Activated naive CD4-positive, alpha-beta T cell treated with anti-CD3 and anti-CD28 coated beads, Interleukin-2, amount 10 ng/mL, durations not matched to agents 7 days and 5 days (primary cell): ENCODE measurements at places on chromosomes 11 and 22.

DNA sequence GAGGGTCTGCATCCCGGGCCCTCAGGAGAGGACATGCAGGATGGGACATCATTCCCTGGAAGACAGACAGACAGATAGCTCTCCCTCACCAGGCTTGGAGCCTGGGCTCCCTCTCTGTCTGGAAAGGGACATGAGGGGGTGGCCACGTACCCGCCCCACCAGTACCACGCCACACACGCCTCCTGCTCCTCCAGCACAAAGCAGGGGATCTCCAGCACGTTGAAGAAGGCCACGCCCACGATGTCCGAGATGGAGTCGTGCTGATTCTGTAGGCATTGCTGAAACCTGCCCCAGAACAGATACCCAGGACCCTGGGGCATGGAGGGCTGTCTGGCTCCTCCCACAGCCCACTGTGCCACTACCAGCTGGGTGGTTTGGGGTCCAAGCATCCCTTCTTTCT is 2.2 kb downstream of the PLA2G3 start:
- no peak for DNase-seq

DNA sequence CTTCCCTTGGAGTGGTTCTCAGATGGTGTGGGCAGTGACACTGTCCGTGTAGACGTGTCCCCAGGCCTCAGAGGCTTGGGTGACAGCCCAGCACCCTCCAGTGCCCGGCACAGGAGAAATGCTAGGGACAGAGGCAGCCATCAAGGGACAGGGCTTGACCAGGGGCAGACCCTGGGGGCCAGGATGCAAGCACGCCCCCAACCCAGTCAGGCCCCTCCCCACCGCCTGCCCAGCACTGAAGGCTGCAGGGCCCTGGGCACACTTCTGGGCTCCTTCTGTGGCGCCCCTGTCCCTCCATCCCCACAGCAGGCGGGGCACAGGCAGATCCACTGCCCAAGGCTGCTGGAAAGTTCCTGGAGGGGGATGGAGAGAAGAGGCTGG is 11.1 kb downstream of the IGF2 start:
- DNase-seq = no peak

GRCh38 chr11:28820296-28820989 is 712.3 kb downstream of the METTL15 start:
- no peak for DNase-seq

DNA sequence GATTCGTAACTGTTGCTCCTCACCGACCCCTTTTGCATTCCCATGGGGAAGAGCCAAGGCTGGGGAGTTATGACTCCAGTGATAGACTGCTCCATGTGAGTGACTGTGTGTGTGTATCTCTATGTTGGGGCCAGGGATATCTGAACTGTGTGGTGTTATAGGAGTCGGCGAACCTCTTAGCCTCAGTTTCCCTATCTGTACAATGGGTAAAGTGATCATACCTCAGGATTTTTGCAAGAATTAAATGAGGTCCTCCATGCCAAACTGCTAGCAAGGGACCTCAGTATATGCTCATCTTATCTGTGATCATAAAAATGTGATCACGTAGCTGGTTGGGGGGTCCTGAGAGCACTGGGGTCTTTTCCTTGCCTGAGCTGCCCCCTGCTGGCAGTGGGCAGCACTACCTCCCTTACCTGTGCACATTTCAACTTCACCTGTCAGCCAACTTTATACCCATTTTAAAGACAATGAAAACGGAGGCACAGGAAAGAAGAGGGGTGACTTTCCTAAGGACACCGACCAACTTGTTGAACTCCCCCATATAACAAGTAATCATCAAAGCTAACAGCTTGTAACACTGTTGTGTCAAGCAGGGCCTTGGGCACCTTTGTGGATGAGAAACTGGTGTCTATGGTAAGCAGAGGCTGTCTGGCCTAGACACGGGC is 1.4 kb upstream of the DPP3 start:
- DNase-seq = peak; percentile 51

- DNase-seq = no peak
Observed at GRCh38 chr22:26374391-26375026, 54.6 kb upstream of the ASPHD2 start.

DNA sequence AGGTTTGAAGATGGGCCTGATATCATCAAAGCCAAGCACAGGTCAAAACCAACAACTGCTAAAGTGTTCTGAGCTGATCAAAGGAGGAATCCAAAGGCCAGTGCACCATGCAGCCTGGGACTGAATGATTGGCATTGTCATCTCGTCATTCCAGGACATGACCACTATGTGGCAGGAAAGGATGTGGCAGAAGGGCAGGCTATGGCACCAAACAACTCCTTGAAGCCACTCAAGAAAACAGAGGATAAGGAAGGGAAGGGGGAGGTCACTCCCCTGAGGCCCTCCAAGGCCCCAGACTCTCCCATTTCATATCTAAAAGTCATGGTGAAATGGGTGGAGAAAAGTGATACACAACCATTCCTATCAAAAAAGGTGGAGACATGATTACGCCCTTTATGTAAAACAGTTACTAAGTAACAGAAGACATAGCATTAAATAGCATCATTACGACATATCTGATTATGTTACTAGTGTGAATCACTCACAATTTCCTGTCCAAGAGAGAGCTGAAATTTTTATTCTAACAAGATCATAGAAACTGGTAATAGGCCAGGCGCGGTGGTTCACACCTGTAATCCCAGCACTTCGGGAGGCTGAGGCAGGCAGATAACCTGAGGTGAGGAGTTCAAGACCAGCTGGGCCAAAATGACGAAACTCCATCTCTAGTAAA is 49.3 kb downstream of the AHNAK start:
- peak; percentile 36 for DNase-seq

DNA sequence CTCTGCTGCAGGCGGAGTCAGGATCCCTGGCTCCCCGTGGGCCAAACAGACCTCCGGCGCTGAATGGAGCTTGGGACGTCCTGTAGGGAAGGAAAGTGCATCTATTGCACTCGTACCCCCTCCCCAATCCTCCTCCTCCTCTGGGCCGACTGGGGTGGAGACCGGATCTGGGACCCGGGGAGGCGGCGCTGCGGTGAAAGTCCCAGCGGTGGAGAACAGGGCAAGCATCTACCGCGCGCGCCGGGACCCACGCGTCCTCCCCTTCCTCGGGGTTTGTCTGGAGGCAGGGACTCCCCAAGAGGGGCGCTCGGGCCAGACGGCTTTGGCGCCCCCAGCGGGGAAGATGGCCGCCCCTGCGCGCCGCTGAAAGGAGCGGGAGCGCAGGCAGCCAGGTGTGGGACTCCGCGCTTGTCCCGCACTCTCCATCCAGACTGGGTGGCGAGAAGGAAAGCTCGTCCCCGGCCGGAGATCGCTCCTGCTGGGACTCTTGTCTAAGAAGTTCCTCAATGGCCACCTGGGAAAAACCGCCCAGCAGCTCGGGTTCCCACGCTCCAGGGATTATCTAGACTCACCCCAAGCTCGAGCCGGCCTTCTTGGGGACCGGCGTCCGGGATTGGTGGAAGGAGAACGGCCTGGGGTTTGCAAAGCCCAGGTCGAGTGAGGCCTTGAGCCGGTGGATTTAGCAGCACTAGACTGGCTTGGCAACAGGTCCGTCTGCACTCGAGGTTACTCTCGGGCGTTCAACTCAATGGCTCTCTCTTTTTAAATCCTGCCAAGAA is 718 bp downstream of the FADS2 start:
- DNase-seq = peak; percentile 73

- DNase-seq = no peak
Observed at GRCh38 chr11:17406082-17406817, 17.8 kb upstream of the KCNJ11 start.

GRCh38 chr11:7098235-7098832 is 9.5 kb downstream of the RBMXL2 start:
- DNase-seq = no peak

GRCh38 chr22:49966774-49967705 is 6.5 kb downstream of the PIM3 start:
- peak; percentile 21 for DNase-seq
